ENCODE measurements at places on chromosomes 6 and 20.
A peak's percentile ranks its signal among the peaks of the same experiment; 100 is the strongest.

DNA sequence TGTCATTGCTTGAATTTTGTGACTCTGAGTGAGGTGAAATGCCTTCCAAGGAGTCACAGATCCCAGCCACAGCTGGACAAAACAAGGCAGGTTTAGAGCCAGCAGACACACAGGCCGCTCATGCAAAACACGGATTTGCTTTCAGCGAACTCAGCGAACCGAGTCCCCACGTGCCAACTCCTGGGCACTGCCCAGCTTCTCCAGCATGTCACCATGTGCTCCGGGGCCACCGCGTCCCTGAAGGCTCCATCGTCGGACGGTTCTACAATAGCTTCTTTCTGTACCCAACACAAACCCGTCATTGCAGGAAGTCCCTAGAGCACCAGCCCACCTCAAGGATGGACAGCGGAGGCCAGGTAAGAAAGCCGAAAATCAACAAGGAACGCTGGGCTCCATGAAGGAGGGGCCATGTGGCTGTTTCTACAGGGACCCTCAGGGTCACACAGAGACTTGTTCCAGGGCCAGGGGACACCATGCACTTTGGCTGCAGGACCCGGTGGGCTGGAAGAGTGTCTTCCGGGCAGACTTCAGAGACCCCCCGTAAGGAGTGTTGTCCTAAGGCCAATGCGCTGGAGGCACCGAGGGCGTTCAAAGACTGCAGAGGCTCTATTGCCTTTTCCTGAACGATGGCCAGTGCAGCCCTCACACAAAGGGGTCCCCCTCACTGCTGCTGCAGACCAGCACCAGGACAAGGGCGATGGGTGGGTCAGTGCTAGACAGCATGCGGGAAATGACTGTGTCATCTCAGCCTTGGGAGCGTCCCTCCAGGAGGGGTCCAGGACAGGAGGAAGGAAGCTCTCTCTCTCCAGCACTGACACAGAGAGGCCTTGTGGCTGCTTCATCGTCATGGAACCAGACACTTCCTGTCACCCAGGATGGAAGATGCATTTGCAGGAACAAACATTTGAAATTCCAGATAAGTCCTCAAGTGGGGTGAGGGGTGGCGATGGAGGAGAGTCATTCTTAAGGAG, 19.8 kb downstream of the DACT2 start:
- DNase-seq, result no peak

DNA sequence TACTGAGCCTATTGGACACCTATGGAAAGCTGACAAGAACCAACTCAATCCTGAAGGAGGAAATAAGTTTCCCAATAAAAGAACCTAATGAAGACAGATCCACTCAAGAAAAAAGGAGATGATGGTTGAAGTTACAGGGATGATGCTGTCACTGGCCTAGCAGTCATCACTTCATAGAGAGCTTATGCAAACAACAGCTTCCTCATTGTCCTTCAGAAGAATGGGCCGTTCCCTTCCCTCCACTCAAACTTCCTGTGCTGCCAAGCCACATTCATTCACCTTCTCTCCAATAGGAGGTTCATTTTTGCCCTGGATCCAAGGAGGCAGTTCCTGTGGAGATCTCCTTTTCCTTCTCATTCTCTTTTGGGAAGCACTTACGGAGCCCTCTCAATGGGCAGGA, 13.8 kb upstream of the PM20D2 start:
- DNase-seq, result no peak

GRCh38 chr6:148144917-148145521, 197.6 kb upstream of the SASH1 start:
- DNase-seq, result peak; percentile 84

- DNase-seq, result peak; percentile 51
These were observed 5.2 kb downstream of the C20orf204 start for GRCh38 chr20:64041040-64041780.

DNA sequence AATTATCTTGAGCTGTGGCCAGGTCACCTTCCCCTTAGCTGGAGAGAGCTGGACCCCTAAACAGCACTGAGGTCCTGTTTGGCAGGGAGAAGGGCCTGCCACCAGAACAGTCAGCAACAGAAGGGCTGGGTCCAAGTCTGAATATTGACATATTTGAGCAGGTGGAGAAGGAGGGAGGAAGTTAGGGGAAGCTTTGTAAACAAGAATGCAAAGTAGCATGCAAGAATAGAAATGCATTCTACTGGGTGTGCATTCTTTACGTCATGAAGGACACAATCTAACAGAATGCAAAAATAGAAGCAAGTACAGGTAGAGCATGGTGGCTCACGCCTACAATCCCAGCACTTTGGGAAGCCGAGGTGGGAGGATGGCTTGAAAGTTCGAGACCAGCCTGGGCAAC, 100.5 kb downstream of the QRSL1 start:
- DNase-seq, result no peak

GRCh38 chr20:3929713-3930060, 40.5 kb downstream of the PANK2 start:
- DNase-seq, result no peak

DNA sequence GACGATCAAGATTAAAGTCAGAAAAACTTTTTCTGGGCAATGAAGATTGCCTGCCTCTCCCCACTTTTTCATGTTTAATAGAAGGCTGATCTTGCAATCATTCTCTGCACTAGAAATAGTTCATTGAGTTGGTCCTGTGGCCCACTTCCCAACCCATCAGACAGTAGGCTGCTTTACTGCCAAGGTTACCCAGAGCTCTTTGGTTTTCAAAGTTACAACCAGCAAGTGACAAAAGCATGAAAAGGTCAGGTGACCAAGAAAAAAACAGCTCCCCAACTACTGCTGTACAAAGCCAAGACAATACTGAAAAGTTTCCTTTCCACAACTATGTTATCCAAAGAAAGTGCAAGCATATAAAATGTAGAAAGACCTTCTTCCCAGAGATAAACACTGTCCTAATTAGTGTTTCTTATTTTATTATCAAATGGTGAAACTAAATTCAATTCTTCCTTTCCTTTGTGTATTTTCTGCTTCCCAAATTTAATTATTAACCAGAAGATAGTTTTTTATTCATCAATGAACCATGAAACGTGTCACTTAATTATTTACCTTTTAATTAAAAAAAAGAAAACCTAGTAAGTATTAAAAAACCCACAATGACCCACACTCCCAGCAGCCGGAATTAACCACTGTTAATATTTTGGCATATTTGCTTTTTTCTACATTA, 16.6 kb downstream of the DNAAF9 start:
- DNase-seq, result no peak

DNA sequence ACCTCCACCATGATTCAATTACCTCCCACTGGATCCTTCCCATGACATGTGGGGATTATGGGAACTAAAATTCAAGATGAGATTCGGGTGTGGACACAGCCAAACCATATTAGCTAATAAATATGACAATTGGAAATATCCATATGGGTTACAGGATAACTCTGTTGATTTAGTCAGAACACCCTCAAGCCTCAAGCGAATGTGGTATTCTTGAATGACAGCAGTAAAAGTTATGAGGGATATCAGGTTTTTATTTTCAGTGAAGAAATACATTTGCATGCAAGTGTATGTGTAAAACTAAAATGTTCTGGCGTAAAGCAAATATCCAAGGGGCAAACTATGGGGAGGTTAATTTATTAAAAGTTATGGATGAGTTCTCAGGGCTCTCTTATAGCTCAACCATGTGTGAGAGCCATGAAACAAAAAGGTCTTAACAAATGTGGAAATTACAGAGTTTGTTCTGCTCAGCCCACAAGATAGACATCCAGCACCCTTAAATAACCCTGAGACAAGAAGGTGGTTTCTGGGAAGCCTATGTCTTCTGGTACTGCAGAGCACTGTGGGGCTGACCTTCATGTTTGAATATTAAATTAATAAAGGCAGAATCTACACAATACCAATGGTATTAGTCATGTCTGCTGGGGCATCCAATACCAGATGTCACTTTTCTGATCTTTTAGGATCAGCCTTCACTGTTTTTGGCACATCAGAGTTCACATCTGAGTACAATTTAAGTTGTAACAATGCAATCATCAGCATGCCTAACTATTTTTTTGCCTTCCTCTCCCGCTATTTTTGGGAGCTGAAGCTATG, 370.5 kb upstream of the RSPO3 start:
- DNase-seq, result no peak

GRCh38 chr20:55415567-55416142, 589.7 kb downstream of the CBLN4 start:
- no peak for DNase-seq

GRCh38 chr20:60058879-60059278, 100.7 kb downstream of the CDH26 start:
- no peak for DNase-seq

DNA sequence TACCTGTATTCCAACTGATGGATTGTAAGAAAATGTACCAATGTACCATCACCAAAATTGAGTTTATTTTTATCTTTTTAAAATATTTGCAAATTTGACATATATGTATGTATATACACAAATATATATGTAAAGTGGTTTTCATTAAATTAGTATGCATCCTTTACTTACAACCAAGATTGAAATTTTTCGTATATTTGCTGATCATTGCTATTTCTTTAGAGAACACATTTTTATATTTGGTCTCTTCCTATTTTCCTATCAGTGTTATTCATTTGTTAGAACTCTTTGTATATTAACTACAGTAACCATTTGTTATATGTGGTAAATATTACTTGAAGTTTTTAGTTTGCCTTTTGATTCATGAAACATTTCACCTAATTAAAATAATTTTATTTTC, 74.2 kb downstream of the MTFR2 start:
- DNase-seq, result no peak

DNA sequence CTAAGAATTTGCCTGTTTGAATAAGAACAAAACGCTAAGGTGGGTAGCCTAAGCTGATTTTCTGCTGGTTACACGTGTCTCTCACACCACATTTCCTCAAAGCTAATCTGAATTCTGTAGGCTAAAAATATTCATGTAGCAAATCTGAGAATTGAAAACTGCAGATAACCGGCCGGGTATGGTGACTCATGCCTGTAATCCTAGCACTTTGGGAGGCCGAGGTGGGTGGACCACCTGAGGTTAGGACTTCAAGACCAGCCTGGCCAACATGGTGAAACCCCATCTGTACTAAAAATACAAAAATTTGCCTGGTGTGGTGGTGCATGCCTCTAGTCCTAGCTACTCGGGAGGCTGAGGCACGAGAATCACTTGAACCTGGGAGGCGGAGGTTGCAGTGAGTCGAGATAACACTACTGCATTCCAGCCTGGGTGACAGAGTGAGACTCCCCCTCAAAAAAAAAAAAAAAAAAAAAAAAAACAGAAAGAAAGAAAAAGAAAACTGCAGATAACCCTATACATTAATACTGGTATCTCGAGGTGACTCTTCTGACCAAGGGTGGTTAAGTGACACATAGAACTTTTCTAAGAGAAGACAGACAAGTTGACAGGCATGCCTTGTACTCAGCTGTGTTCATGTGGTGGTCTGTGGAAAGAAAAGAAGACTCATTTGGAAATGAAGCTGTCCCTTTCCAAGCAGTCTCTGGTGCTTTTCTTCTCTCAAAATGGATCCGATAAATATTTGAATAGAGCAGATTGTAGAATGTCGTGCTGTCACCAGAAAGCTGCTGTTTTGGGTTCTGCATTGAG, 24.7 kb upstream of the ASXL1 start:
- DNase-seq, result peak; percentile 69

GRCh38 chr20:63394069-63394919, 33.1 kb upstream of the CHRNA4 start:
- no peak for DNase-seq

GRCh38 chr6:88143421-88144157, 22.6 kb downstream of the CNR1 start:
- no peak for DNase-seq

- DNase-seq, result no peak
These were observed 346.8 kb upstream of the POU3F2 start for GRCh38 chr6:98487612-98488011.

GRCh38 chr20:37932919-37933318, 30.0 kb downstream of the VSTM2L start:
- no peak for DNase-seq

DNA sequence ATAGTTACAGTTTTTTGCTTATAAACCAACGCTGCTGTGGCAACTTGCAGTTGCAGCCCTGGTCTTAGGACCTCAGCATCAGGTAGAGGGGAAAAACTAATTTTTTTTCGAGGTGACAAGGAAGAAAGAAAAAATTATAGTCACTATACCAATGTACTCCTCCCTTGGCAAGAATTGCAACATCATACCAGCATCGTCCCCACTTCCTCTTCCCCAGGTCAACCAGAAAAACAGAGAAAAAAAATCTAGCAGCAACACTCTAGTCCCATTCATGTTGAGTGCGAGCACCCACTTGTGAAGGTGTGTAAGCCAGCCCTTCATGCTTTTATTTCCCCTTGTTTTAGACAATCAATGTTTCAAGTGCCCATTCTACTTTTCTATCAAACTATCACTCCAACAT, 13.1 kb upstream of the DCBLD1 start:
- DNase-seq, result no peak

GRCh38 chr6:106608080-106608668, 21.1 kb downstream of the RTN4IP1 start:
- DNase-seq, result no peak

DNA sequence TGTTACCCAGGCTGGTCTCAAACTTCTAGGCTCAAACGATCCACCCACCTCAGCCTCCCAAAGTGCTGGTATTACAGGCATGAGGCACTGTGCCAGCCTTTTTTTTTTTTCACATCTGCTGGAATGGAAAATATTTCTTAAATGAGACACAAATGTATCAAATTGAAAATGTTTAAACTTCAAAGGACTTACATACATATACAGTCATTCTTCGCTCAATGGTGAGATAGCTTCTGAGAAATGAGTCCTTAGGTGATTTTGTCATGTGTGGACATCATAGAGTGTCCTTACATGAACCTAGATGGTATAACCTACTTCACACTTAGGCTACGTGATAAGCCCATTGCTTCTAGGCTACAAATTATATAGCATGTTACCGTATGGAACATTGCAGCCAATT, 43.1 kb downstream of the MICA start:
- DNase-seq, result no peak

- no peak for DNase-seq
These were observed 51.7 kb downstream of the CNKSR3 start for GRCh38 chr6:154458565-154459470.

GRCh38 chr6:66189915-66190314, 482.9 kb upstream of the EYS start:
- DNase-seq, result no peak

GRCh38 chr20:15205719-15206118, 868.3 kb upstream of the FLRT3 start:
- DNase-seq, result no peak

- DNase-seq, result no peak
These were observed 14.3 kb upstream of the ZC3H12D start for GRCh38 chr6:149499066-149499465.

GRCh38 chr6:128516514-128516898, 3.9 kb downstream of the PTPRK start:
- no peak for DNase-seq

DNA sequence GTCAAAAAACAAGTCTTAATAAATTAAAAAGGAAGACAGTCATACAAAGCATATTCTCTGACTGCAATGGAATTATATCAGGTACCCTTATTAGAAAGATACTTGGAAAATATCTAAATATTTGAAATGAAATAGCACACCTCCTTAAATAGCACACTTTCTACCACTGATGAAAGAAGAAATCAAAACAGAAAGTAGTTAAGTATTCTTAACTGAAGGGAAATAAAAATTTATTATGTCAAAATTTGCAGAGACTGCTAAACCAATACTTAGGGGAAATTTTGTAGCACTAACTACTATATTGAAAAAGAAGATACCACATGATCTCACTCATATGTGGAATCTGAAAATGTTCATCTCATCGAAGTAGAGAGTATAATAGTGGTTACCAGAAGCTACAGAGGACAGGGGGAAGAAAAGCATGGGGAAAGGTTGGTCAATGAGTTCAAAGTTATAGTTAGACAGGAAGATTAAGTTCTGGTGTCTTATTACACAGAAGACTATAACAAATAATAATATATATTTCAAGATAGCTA, 112.2 kb downstream of the ASCC3 start:
- DNase-seq, result no peak

All from activated CD8-positive, alpha-beta memory T cell treated with anti-CD3 and anti-CD28 coated beads, Interleukin-2, amount 50 U/mL, for 48 hours (primary cell).